ENCODE measurements at places on chromosomes 3 and 15.

GRCh38 chr3:30951826-30952225 lies 57.4 kb upstream of the GADL1 start:
- no peak for DNase-seq

GRCh38 chr3:141057436-141057835 lies 6.3 kb downstream of the SPSB4 start:
- no peak for DNase-seq

- DNase-seq: no peak
These were observed 73.6 kb downstream of the ADCY5 start for GRCh38 chr3:123375014-123375940.

GRCh38 chr3:51340013-51340829 lies 44.9 kb upstream of the MANF start:
- no peak for DNase-seq

Measured in stimulated activated naive CD8-positive, alpha-beta T cell treated with anti-CD3 and anti-CD28 coated beads, Interleukin-15, Interleukin-2, amounts not matched to agents 100 U/mL and 50 U/mL, for 24 hours (primary cell).